ENCODE measurements at places on chromosomes 11 and 22. TPM values are rescaled to one million over a fixed set of nuclear protein-coding genes. Genes with fewer than 3 reads are reported as not detected.

DNA sequence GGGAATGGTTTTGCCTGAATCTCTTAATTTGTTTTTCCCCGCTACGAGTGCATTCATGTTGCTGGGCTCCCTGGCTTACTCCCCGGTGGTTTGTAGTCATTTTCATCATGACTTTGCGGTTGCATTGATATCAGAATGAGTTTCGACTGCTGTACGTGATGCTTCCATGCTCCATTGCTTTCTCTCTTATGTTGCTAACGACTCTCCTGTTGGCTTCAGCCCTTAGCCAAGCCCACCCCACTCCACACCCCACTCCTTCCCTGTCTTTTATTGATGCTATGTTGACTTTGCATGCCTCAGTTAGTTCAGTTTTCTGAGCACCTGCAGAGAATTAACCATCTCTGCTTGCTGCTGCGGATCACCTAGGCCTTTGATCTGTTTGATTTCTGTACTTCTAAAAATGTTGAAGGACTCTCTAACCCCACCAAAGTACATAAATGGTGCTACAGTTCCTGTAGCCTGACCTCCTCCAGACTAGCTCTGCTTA is 65.3 kb downstream of the ARFGAP2 start:
- no peak for DNase-seq

- no peak for DNase-seq
Observed at GRCh38 chr11:92480499-92480898, 255.9 kb downstream of the FAT3 start.

DNA sequence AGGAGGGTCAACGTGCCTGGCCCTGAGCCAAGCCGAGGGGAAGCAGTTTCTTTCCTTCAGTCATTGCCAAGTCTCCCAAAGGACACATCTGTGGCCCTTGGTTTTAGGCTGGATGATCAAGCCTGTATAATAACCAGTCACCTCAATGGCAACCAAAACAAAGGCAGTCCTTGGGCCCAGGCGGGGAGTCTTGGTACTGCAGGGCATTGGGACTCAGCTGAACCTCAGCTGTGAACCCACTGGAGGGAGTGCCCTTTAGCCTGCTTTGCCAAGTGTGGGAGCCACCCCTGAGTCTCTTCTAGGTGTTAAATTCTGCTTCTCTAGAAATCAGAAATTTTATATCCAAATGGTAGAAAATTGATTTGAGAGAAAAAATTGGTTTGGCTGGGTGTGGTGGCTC is 36.9 kb downstream of the CPT1A start:
- no peak for DNase-seq

DNA sequence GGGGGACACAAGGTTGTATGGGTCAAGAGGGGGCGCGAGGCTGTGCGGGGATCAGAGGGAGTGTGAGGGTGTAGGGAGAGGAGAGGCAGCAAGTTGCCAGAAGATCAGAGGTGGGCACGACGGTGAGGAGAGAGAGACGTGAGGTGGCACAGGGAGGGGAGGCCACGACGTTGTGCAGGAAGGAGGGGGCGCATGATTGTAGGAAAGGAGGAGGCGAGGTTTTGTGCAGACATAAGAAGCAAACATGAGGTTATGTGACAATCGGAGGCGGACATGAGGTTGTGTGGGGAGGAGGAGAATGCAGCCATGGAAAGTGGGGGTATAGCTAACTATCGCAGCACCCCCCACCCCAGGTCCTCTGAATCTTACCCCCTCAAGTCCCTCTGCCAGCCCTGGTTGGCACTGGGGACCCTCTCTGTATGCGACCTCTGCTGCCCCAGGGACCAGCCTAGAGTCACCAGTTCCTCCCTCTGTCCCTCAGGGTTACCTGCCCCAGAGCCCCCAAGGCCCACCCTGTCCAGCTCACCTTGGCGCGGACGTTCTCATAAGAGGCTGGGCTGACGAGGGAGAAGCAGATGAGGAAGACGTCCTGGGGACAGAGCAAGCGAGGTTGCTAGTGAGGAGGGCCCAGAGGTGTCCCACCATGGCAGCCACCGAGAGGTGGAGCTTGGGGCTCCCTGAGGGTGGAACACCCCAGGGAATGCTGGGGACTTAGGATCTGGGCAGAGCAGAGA is 12.5 kb downstream of the RAC2 start:
- DNase-seq, result no peak

DNA sequence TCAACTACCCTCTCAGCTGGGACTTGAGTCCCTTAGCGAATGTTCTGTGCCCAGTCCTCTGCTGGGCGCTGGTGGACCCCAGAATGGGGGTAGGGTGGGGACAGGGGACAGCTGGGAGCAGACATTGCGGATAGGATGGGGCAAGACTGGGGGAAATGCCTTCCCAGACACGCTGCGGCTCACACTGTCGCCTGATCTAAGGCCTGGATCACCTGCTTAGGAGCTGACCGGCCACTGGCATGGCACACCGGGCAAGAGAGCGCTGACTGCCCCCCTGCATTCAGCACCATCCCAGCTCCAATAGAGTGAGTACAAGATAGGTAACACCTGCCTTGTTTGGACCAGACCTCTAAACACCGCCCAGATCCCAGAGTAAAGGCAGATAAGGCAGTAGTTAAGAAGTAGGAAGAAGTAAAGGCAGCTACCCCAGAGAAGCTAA is 1.4 kb downstream of the ARVCF start:
- DNase-seq, result no peak

Gene CCDC73
- total RNA-seq, result not detected

GRCh38 chr11:17887779-17888178 is 125.1 kb downstream of the SERGEF start:
- DNase-seq, result no peak

DNA sequence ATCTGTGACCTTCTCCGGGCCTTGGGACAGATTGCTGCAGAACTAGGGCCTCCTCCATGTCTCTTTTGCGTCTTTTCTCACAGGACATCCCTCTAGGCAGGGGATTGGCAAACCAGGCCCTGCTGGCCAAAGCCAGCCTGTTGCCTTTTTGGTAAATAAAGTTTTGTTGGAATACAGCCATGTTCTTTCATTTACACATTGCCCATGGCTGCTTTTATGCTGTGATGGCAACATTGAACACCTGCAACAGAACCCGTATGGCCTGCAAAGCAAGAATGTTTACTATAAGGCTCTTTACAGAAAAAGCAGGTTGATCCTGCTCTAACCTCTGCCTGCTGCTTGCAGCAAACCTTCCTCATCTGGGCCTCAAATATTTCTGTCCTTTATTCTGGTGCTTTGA is 56.8 kb upstream of the B3GAT1 start:
- DNase-seq, result no peak

GRCh38 chr11:69462106-69462951 is 19.1 kb upstream of the LINC01488 start:
- no peak for DNase-seq

- no peak for DNase-seq
Observed at GRCh38 chr11:130514316-130514715, 65.9 kb downstream of the ADAMTS15 start.

GRCh38 chr11:122816761-122817520 is 21.4 kb upstream of the CRTAM start:
- DNase-seq, result peak; percentile 49

DNA sequence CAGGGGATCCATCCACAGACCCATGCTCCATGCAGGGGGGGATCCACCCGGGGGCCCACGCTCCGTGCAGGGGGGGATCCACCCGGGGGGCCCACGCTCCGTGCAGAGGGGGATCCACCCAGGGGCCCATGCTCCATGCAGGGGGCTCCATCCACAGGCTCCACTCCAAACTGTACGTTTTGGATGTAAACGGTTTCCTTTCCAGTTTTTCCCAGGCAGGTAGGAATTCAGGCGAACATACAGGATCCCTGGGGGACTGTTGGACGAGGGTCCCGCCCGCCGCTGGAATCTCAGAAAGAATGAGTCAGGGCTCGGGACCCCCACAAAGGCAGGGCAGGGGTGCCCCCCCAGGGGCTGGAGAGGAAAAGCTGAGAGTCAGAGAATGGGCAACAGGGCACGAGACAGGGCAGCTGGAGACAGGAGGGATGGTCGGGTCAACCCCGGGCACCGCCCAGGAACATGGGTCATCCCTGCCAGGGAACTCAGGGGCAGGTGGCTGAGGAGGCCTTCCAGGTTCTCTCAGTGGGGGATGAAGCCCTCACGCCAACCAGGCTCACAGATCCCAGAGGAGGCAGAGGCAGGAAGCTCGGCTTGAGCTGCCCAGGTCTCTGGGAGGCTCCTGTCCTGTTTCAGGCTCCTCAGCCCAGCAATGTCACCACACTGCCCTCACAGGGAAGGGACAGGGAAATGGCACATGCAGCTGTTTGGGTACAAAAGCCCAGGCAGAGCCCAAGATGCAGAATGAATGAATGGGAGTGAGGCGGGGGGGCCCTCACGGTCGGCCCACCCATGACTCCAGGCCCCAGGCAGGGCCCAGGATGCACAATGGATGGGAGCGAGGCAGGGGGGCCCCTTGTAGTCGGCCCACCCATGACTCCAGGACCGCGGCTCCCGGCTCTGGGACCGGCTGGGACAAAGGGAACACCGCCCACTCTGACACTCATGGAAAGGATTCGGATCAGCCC is 200.2 kb downstream of the BRD1 start:
- DNase-seq, result no peak

Gene GAL
- total RNA-seq, result not detected

DNA sequence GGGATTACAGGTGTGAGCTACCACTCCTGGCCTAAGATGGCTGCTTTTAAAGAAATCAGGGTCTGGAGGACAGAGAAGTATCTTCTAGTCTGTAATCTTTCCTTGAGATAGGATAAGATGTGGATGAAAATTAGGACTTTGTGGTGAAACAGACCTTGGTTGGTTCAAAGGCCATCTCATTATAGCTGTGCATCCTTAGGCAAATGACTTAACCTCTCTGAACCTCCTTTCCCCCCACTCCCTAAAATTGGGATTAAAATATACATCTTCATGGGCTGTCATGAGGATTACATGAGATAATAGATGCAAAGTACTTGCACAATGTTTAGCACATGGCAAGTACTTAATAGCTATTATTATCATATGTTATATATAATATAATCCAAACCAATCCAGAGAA is 10.8 kb upstream of the E2F8 start:
- DNase-seq, result no peak
